ENCODE measurements at places on chromosomes 2 and 18.

DNA sequence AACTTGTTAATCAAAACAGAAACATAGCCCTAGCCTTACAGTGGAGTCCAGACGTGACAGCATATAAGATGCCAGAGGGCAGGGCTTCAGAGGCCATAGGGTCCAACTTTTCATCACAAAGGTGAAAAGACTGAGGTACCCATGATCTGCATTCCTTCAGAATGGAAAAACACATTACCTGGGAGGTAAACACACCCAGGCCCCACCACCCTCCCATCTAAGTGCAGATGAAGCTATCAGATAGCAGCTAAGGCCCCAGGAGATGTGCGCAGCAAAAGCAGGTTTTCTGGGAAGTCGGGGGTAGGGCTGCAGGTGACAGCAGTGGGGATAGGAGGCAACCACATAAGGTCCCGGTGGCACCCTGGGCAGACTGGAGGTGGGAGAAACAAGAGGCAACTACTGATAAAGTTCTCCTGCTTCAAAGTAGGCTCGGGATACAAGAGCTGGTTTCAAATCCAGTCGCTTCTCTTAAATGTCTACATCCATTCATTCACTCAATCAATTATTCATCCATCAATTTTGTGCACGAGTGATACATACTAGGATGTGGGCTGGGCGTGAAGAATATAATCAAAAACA, 75.1 kb upstream of the TMEM247 start:
- no peak for DNase-seq

- no peak for DNase-seq
Measured at GRCh38 chr18:42183746-42184145, 228.7 kb downstream of the PIK3C3 start.

GRCh38 chr2:121790276-121790956, 35.0 kb downstream of the TSN start:
- no peak for DNase-seq

DNA sequence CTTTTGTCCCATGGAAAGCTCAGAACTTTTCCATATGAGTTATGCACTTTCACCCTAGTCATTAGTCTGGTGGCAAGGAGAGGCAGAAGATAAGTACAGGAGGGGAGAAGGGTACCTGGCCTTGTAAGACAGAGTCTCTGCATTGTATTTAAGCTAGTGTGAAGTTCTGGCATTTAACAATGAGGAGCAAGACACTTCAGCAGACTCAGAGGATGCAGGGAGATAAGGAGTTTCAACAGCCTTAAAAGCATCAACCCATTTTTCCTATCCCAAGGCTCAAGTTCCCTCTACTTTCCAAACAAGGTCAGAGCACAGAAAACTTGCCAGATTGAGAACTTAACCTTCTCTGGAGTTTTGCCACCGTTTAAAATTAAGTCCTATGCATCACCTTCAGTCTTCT, 348.2 kb upstream of the VRK2 start:
- DNase-seq: no peak

- DNase-seq: no peak
Measured at GRCh38 chr2:76445880-76446279, 735.2 kb upstream of the GCFC2 start.

DNA sequence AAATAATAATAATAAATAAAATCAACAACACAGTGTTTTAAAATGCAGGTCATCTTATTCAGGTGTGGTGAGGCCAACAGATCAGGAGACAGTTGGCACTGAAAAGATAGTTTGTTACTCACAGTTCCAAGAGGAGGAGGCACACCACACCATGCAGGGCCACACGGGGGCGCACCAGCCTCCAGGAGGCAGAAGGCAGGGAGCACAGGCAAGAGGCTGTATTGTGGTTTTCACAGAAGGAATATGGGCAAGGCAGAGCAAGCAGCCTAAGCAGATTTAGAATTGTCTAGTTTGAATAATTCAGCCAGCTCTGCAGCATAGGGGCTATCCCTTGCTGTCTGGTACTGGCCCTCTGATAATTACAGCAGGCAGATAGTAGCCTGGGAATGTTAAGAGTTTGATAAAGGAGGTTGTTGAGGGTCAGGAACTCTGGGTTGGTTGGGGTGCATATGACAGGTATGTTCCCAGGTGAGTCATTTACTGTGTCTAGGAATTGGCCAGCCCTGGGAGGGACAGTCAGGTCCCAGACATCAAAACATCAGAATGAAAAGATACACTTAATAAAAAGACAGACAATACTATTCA, 31.3 kb downstream of the KIAA2012 start:
- no peak for DNase-seq

DNA sequence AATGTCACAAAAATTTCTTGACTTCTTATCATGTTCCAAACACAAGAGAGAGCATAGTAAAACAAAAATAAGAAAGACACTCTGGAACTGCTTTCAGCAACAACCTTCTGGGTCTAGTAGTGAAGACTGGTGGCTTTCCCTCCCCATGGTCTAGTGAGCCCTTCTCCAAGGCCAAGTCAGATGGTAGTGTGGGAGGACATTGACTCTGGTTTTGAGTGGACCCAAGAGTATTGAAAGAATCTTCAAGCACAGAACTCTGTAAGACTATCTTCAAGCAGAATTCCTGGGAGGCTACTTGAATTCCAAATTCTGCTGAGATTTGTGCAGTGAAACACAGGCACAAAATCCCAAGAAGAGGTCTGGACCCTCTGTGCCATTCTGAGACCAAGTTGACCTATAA, 21.1 kb downstream of the ANTXR1 start:
- DNase-seq: no peak

GRCh38 chr18:8133032-8133431, 476.2 kb upstream of the RAB12 start:
- no peak for DNase-seq

GRCh38 chr2:223970343-223971128, 13.3 kb downstream of the MRPL44 start:
- DNase-seq: peak; percentile 31

- peak; percentile 13 for DNase-seq
Measured at GRCh38 chr2:75560768-75561565, at the start of gene EVA1A. Gene EVA1A, minus strand, starts transcription at chr2:75560939. Its CDS starts 42,799 bp downstream, at chr2:75518140.

DNA sequence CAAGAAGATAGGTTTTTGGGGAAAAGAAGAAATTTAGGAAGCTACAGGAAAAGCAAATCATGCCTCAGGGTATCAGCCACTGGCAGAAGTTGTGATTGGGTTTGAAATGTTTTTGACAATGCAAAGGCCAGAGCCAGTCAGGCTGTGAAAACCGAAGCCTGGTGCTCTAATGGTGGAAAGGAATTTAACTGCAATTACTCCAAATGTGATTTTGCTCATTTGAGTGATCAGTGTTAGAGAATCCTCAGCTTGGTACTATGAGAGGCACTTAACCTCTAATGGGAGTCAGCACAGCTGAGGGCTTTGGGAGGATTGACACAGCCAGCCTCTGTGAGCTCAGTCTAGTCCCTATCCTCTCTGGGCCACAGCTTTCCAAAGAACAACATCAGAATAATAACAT, 176.5 kb downstream of the LRRTM1 start:
- no peak for DNase-seq

DNA sequence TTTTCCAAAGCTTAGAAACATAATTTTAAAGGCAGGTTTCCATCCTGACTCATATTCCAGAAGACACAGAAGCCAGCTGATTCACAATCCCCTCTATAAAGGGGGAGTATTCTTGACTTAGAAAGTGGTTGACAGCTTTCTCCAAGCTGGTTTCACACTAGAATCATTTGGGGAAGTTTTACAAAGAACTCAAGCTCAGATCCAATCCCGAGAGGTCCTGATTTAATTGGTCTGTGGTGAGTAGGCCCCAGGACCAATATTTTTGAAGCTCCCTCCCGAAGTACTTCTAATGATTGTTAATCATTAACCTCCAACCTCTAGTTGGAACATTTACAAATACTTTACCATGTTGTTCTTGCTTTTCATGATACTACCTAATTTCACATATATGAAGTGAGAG, 184.1 kb downstream of the DLGAP1 start:
- DNase-seq: no peak

DNA sequence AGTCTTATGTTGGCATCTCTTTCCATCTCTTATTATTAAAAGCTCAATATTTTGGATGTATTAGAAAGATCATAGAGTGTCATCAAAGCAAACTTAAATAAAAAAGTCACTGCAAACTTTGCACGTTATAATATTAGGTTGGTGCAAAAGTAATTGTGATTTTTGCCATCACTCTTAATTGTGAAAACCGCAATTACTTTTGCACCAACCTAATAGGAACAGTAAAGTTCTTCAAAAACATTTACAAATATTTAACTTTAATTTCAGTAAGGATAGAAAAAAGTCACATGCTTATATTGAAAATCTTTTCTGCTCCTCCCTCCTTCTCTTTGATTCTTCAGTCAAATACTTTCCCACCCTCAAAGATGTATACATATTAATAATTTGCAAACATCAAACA, 51.5 kb downstream of the ZNF521 start:
- no peak for DNase-seq

GRCh38 chr2:222445227-222445626, 20.9 kb downstream of the SGPP2 start:
- DNase-seq: no peak

- DNase-seq: no peak
Measured at GRCh38 chr2:120674246-120675170, 61.2 kb upstream of the GLI2 start.

DNA sequence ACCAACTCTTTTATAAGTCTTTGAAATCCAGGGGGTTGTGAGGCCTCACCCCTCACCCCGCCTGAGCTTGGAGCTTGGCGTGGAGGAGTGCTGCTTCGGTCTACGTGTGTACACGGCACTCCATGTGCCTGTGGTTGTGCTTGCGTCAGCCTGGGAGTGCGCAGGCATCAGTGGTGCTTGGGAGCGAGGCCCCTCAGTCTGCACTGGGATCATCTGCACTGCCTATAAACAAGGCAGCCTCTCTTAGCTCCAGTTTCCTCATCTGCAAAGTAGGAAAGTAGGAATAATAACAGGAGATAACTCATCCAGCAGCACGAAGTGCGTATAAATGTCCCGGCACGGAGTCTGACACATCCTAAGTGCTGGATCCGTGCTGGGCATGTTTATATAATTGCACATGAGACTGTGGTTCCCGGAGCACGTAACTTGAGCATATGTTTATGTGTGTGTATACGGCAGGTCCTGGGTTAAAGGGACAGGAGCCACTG, 1.2 kb downstream of the GYPC start:
- DNase-seq: no peak

GRCh38 chr2:240451791-240452461, 16.5 kb downstream of the GPC1 start:
- no peak for DNase-seq

DNA sequence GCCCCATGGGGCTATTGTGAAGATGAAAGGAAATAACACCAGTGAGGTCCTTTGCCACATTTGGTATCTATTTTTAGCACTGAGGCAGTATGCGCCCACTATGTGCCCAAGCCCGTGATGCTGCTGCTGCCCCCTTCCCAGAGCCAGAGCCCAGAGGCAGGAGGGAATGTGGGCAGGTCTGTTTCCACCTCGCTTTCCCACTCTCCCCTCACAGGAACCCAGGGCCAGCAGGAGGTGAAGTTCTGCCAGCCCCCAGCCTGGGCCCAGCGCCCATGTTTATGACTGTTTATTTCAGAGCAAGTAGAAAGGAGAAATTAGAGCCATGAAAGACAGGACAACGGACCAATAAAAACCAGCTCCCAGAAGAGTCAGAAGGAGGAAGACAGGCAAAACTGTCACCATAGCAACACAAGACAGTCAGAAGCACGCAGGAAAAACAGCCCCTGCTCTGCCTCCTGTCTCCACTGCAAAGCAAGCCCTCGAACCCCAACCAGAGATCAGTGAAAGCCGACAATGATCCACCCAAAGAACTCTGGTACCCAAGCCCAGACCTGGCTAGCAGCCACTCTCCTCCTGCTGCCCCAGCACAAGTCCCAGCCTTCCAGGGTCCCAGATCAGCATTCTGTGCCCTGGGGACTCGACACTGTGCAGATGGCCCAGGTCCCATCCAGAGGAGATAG, 1.4 kb downstream of the CYRIA start:
- peak; percentile 13 for DNase-seq

DNA sequence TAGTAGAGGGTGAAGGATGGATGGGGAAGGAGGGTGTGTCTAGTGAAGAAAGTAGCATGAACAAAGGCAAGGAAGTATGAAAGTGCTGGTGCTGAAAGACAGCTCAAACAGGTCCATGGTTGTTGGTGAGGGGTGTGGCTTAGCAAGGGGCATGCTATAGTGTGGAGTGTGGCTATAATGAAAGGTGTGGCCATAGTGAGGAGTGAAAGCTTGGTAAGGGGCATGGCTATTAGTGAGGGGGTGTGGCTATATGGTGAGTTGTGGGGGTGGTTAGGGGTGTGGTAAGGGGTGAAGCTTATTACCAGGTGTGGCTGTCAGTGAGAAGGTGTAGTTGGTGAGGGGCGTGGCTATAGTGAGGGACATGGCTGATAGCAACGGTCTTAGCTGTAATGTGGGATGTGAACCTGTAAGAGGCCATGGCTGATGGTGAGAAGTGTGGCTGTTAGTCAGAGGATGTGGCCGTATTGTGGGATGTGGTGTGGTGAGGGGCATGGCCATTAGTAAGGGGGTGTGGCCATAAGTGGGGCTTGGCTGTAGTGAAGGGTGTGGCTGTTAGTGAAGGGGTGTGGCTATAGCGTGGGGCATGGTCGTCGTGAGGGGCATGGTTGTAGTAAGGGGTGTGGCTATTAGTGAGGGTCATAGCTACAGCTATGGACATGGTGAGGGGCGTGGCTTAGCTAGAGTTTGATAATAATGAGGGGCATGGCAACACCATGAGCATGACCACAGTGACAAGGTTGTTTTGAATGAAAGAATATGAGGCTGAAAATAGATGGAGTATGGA, 549.6 kb downstream of the FBXO15 start:
- DNase-seq: no peak

GRCh38 chr2:1717113-1717512, 27.2 kb downstream of the PXDN start:
- no peak for DNase-seq

GRCh38 chr2:182240862-182241371, 185.9 kb downstream of the PDE1A start:
- peak; percentile 49 for DNase-seq

DNA sequence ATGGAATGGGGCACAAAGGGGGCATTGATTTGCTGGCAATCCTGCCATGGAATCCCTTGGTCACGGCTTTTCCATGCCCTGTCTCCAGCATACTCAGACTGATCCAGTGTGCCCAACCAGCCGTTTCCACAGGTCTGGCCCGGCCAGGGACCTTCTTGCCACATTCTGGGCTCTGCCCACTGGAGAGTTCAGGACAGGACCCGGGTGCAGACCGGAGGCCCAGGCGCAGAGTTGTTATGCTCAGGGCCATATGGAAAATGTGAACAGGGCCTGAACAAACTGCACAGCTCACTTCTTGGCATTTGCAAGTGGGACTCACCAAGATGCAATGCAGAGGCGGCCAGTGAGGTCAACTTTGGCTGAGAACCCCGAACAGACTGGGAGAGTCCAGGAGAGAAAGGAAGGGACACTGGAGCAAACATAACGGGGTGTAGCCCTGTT, 15.6 kb upstream of the ASAP2 start:
- peak; percentile 4 for DNase-seq
